Skeletal muscle tissue (tissue), 5 donors: ENCODE measurements at places on chromosomes 3 and 15. TPM values are rescaled to one million over a fixed set of nuclear protein-coding genes. Genes with fewer than 3 reads are reported as not detected.

Gene CELF6
- 1.0 TPM for total RNA-seq

Gene INSYN1
- total RNA-seq: 2.1 TPM

Gene DNASE1L3
- 1.0 TPM for total RNA-seq

Gene ITIH1
- under 0.01 TPM for total RNA-seq

Gene SLC12A1
- total RNA-seq: not detected
